GOT3 (cell line): ENCODE measurements at places on chromosomes 3 and 15.

DNA sequence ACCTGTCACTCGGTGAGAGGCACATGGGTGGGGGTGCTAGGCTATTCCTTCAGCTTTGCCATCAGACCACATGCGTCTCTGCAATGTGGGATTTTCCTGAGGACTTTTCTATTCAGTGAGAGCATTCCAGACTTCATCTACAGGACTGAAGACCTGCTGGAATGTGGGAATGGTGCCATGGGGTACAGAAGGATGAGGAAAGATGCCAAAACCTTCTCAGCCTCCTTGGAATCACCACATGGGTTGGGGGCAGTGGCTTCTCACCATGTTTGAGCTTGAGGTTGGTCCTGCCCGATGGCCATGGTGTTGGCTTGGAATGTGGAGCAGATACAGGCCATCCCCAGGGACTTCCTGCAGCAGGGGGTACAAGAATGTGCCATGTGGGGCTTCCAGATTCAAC, 80.9 kb upstream of the KLF13 start:
- no peak for DNase-seq

DNA sequence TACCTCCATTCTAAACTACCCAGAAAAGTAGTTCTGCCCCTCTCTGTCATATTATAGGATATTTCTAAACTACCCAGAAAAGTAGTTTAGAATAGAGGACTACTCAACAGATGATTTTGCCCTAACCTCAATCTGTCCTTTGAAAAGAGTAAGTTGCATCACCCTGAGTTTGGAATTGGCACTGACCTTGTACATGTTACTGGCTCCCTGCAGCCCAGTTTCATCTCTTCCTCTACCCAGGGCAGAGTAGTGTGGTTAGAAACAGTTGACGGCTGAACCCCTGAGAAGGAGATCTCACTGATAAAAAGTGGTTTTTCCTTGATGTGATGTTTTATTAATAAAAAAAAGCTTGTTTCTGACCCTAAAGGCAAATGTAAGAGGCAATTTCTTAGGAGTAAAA, 340.5 kb upstream of the NECTIN3 start:
- no peak for DNase-seq

DNA sequence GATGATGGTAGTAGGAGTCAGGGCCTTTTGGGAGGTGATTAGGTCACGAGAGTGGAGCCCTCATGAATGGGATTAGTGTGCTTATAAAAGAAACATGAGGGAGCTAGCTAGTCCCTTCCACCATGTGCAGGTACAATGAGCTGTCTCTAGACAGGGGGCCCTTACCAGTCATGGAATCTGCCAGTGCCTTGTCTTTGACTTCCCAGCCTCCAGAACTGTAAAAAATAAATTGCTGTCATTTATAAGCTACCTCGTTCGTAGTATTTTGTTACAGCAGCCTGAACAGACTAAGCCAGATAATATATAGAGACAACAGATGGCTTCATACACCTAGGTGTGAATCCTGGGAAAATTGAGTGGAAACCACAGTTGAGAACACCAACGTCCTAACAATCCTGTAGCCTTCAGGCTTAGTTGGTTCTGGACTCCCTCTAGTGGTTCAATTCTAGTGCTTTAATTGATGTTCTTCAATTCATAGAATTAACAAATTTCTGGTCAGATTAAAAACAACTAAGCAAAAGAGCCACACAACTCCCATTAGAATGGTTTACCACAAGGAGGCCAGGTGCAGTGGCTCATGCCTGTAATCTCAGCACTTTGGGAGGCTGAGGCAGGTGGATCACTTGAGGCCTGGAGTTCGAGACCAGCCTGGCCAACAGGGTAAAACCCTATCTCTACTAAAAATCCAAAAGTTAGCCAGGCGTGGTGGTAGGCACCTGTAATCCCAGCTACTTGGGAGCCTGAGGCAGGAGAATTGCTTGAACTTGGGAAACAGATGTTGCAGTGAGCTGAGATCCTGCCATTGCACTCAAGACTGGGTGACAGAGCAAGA, 21.3 kb upstream of the GATM start:
- no peak for DNase-seq

DNA sequence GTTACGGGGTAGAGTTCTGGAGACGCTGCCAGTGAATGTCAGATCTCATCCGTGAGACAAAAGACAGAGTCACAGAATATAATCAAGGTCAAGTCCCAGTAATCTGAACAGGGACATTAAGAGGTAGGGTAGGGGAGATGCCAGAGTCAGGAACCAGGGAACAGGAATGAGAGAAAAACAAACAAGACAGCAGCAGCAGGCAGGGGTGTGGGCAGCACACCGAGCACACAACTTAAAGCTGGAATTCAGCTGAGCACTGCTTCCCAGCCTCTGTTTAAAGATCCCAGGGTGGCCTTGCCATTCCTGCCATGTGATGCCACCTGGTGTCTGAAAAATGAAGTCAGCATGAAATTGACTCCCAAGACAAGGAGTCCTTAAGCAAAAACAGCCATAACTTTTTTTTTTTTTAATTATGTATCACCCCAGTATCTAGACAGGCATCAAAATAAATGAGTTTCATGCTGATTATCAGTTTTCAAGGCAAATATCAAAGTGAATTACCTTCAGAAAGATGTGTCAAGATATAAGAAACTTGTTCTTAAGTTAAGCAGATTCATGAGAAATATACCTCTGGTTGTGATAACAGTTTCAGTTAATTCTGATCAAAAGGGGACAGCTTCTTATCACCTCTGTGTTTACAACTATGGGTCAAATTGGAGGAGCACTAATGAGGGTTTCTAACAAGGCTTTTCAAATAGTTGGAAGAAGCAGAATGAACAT, 203.7 kb downstream of the SLC9A9 start:
- no peak for DNase-seq

DNA sequence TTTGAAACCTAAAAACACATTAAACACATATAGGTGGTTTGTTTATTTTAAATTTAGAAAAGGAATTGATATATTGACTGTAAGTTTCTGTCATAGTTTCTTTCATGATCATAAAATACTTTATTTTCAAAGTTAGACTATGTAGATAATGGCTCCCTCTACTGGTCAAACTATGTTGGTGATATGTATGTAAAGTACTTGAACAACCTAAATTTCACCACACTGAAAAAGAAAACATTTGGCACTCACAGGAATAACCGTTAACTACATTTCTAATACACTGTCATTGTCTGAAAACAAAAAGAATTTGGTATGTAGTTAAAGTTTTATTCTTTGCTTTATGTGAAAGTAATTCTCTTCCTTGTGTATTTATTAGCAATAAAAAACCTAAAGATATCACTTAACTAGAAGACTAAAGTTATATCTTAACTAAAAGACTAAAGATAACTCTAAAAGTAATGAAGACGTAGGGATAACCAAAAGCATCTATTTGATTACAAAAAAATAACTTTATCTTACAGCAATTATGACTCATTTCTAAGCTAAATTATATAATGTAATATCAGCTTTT, 427.5 kb downstream of the VGLL3 start:
- DNase-seq: no peak

- no peak for DNase-seq
Observed at GRCh38 chr3:99396651-99397275, 241.6 kb upstream of the COL8A1 start.

DNA sequence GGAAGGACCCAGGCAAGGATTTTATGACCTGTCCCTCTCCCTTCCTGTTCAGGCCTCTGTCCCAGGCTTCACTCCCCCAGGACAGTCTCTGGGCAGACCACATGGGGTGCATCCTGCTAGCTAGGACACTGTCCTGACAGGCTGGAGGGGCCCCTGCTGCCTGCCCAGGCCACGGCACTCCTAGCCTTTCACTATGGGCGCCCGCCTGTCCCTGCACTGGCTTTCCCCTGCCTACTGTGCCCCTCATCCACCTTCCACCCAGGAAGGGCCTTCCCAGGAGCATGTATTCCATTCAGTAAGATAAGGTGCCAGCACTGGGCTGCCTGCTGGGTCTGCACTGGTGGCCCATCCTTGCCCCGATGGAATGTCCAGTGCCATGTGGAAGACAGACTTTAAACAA, 145.3 kb downstream of the DNAJB8 start:
- no peak for DNase-seq

- DNase-seq: no peak
Observed at GRCh38 chr3:85297291-85297690, 338.5 kb downstream of the CADM2 start.
